ENCODE measurements at places on chromosomes 5 and 9.

DNA sequence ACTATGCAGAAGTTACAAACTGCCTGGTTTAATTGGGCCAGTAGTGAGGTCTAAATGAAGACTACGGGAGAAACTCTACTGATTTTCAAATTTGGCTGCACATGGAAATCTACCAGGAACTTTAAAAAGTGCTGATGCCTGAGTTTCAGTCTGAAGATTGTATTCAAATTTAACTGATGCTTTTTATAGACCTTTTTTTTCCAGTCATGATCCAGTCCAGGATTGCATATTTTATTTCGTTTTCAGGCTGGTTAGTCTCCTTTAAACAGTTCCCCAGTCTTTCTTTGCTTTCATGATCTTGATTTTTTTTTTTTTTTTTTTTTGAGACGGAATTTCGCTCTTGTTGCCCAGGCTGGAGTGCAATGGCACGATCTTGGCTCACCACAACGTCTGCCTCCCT lies 23.7 kb upstream of the SPZ1 start:
- no peak for DNase-seq

- DNase-seq: no peak
Observed at GRCh38 chr5:58505971-58506640, 14.9 kb downstream of the GAPT start.

DNA sequence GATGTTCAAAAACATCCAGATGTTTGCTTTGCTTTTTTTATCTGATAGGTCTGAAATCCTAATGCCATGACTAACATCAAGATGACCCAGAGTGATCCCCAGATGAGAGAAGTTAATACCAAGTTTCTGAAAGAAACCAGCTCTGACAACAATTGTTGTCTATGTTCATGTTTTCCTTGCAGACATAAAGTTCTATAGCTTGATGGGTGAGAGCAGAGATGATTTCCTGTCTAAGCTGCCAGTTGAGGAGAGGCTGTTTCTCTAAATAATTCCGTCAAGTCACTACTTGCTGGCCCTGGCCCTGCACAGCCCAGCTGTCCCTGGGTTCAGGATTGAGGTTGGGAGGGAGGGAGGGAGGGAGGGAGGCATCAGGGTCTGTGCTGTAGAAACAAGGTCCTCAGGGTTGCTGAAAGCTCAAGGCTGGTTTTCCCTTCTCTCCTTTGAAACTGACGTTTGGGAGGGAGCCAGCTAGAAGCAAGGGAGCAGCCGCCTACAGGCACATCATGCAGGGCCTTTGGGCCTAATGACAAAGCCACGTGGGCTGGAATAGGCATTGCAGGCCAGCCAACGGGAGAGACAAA lies 3.9 kb downstream of the SPARC start:
- no peak for DNase-seq

DNA sequence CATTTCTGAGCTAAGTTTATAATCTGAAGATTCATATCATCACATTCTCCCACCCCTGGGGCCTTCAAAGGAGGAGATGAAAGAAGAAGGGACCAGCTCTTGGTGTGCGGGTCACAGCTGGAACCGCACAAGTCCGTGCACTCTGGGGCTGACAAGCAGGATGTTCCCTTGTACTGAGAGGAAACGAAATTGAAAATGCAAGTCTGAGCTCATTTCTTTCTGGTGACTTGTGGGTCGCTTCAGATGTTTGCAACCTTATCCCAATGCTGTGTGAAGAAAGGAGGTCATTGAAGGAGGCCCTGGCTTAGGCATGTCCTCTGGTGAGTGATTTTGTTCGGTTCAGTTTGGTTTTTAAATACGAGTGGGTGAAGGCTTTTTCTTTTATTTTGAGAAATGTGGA lies 59.6 kb downstream of the C9orf152 start:
- no peak for DNase-seq

DNA sequence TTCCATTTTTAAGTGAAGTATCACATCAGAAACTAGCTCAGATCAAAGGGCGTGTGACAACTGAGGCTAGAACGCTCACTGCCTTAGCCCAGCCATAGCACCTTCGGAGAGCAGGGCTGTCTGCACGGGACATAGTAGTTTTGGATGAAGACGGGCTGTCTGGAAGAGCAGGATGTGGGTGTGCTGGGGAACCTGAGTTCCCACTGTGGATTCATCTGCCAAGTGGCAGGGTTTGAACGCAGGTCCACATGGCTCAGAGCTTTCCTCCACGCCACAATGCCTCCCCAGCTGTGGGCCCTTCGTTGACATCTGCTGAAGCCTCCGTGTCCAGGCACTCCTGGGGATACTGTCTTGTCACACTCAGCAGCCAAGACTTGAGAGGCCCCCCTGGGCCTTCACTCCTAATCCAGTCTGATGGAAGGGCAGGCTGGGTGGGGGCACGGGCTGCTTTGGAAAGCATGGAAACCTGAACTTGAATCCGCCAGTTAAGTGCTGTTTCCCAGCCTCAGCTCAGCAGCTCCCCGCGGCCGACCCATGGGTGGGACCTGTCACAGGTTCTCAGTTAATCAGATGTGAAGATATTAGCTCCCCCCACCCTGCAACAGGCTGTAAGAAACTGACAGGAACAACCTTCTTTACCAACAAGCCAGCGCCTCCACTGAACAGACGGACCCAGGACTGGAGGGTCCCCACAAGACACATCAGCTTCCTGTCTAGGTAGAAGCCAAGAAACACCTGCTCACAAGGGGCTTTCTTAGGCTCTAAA lies 228.1 kb downstream of the FANCC start:
- DNase-seq: no peak

- no peak for DNase-seq
Observed at GRCh38 chr5:140509898-140510297, 37.6 kb upstream of the EIF4EBP3 start.

DNA sequence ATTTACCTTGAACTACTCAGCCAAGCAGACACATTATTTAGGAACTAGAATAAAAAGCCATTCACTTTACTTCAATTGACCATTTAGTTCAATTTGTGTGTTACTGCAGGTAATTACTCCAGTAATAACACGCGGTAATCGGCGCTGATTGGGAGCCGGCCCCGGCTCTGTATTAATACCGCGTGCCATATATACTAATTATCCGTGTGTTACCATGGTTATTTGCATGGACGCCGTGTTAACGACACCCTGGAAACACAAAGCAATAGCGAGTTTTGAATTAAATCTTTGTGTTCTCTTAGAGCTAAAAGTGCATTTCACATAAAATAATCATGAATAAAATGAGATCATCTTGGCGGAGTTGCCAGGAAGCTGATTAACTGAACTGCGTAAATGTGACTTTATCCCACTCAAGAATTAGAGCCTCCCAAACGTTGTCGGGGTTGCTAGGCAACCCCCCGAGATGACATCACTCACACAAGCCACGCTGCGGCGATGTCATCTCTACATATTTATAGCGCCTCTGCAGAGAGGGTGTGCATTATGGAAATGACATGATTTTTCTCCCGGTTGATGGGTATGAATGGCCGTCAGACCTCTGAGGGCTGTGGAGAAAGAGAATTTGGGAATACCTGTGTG lies 41.4 kb upstream of the RNU6ATAC start:
- no peak for DNase-seq

GRCh38 chr9:87862536-87863268 lies 20.0 kb upstream of the SPATA31E1 start:
- no peak for DNase-seq

GRCh38 chr5:38191693-38192092 lies 66.7 kb upstream of the EGFLAM start:
- no peak for DNase-seq

DNA sequence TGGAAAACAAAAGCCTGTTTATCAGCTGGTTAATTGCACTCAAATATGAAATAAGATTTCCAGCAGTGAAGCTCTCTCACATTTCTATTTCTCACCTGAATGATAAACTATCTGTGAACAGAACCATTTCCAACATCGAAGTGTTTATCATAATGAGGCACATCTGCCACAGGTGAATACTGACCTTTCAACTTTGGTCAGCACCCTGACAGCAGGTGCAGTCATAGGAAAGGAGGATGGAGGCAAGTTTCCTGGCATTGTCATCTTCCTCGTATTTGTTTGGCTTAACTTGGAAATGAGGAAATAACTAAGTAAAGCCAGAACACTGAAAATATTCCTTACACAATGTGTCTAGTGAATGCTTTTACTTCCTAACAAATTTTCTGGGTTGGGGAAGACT lies 716.4 kb downstream of the NR2F1-AS1 start:
- DNase-seq: no peak

GRCh38 chr5:7317751-7318150 lies 78.2 kb upstream of the ADCY2 start:
- DNase-seq: no peak

DNA sequence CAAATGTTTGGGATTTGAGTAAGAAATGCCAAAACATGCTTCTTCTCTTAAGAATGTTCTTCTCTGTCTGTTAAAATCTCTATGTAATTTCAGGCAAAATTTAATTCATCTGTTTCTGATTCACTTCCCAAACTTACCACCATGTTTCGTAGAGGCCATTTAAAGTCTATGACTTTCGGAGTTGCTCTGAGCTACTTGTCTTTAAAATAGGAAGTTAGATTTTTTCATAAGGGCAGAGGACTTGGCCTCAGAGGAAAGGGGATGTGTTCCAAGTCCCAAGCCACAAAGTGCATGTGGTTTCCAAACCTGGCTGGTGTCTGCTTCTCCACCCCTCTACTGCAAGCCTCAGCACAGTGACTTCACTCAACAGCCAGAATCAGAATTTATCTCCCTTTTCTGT lies 111.3 kb upstream of the ADRA1B start:
- DNase-seq: no peak

- DNase-seq: no peak
Observed at GRCh38 chr5:71586052-71586940, 844 bp upstream of the MCCC2 start.

DNA sequence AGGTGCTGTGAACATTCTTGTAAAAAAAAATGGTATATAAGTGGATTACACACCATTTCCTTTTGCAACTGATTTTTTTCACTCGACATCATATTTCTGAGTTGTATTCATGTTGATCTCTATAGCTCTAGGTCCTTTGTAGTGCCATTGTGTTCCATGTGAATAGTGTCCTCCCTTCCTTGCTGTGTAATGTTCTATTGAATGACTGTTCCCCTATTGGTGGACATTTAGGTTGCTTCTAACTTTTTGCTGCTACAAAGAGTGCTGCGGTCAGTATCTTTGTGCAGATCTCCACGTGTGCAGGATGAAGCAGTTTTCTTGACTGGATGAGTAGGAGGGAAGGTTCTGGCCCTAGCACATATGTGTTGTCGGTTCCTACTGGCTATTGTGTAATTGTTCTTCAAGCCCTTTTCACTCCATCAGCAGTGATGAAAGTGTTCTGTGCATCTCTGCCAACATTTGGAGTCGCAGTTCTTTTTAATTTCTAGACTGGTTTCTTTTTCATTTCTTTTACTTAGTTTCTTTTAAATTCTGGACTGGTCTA lies 20.2 kb downstream of the DAB2IP start:
- no peak for DNase-seq

DNA sequence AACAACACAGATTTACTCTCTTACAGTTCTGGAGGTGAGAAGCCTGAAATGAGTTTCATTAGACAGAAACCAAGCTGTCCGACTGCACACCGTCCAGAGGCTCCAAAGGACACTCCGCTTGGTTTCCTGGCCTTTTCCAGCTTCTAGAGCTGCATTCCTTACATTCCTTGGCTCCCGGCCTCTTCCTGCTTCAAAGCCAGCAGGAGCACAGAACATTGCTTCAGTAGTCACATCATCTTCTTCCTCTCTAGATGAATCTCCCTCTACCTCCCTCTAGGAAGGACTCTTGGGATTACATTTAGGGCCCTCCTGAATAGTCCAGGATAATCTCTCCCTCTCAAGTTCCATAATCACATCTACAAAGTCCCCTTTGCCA lies 213.3 kb downstream of the CDK5RAP2 start:
- no peak for DNase-seq

DNA sequence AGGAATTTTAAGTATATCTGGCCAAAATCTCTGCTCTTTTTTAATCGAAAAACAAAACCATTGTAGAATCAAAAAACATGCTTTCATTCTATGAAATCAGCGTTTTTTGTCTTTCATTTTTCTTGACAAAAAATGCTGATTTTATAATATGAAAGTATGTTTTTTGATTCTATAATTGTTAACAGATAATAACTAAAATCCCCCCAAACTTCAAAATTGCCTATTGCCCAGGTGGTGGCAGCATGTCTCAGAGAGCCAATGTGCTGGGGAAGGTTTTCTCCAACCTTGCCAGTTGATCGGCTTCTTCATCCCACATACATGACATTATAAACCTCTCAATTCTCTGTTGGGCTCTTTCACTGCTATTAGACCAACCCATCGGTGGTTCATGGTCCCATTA lies 5.1 kb upstream of the SMIM15 start:
- no peak for DNase-seq

GRCh38 chr9:115157245-115157674 lies 39.3 kb upstream of the TNC start:
- no peak for DNase-seq

All from stimulated activated CD8-positive, alpha-beta memory T cell treated with anti-CD3 and anti-CD28 coated beads, Interleukin-4, amount 100 ng/mL, for 24 hours (primary cell).